SJCRH30 (cell line): ENCODE measurements at places on chromosomes 7 and 10. TPM values are rescaled to one million over a fixed set of nuclear protein-coding genes. Genes with fewer than 3 reads are reported as not detected.

VWA2 gene
- not detected in 2 replicates for total RNA-seq

- no peak overlapping the region for H3K4me3 ChIP-seq
- no peaks in the 10 kb centered on the region for H3K27me3 ChIP-seq
- H3K36me3 ChIP-seq: no peaks in the 10 kb centered on the region
- H3K4me1 ChIP-seq: peaks cover 45% of the 10 kb centered on the region
- H3K27ac ChIP-seq: no peak overlapping the region
Observed at GRCh38 chr7:36943591-36944435, 219.5 kb upstream of the AOAH start.

DNA sequence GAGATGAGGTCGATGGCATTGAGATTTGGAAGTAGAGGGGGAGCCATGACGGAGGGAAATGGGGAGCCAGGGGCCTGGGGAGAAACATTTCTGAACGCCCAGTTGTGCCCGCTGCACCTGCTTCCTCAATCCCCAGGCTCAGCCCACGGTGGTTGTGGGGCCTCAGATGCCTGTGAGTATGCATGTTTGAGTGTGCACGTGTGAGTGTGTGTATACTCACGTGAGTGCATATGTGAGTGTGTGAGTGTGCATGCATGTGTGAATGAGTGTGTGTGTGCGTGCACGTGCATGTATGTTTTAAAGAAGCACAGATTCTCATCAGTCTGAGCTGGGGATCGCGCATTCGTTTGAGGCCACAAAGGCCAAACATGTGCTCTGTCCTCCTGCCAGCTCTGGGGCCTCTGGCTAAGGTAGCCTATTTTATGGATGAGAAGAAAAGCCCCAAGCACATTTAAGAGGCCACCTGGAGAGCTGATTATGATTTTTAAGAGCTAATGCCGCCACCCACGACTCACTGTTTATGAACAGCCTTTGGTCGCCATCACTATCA, 154.8 kb downstream of the ARHGAP12 start:
- peaks cover 33% of the 10 kb centered on the region for H3K4me1 ChIP-seq
- DNase-seq: no peak

DNA sequence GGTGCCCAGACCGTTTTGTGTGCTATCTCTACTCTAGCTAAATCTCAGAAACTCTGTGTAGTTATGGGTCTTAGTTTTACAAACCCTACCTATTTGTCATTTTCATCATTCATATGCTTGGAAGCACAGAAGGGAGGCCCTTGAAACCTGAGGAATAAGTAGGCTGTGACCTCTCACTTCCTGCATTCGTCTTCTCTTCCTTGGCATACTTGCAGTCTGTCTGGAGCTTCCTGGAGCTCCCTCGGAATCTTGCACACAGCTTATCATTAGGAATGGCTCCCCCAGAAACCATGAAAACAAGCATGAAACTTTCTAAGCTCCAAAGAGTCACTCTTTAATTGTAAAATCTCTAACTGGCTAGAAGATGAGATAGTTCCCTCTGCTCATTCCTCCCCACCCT, 376.9 kb upstream of the MYO3A start:
- H3K27ac ChIP-seq: no peak overlapping the region
- H3K4me1 ChIP-seq: no peaks in the 10 kb centered on the region
- no peak overlapping the region for H3K4me3 ChIP-seq
- peaks cover 3% of the 10 kb centered on the region; the same call in 1 of the 2 replicates for H3K36me3 ChIP-seq

DNA sequence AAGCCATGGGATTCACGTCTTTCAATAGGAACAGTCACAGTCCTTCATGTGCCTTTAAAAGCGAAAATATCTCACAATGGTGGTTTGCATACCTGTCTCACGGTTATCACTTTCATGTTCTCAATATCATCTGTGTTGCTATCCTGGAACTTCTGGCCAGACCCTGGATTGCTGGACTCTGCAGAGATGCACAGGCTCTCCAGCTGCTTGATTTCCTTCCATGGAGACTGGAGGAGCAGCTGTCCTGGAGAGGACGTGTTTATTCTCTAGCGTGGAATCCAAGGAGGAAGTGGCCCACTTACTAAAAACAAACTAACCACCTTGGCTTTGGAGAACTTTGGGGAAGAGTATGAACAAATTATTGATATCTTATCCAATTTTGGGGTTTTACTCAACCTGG, 16.5 kb downstream of the BTBD16 start:
- H3K27me3 ChIP-seq: no peaks in the 10 kb centered on the region
- DNase-seq: peak; percentile 66
- peak overlapping the region; percentile 60 for H3K27ac ChIP-seq

DNA sequence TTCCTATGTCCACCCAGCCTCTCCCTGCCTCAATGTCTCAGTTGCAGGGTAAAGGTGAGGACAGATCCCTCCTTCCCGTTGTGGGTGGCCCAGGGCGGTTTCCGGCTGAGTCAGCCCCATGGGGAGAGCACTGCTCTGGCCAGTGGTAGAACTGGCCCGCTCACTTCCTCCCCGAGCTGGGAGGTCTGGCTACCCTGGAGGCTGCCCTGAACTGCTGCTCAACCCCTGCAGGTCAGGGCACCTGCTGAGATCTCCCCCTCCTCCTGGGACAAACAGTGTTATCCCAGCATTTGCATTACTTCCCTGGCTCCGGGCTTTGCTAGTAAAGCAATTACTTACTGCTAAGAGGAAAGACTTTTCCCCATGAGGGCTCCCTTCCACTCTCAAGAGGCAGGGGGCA, 21.4 kb upstream of the IMPDH1 start:
- H3K4me1 ChIP-seq: peaks cover 10% of the 10 kb centered on the region; the same call in 1 of the 2 replicates
- no peak overlapping the region for H3K4me3 ChIP-seq
- peak; percentile 34 for DNase-seq
- 0 out of 2 replicates have a peak, but pooled peaks cover 2% of the 10 kb centered on the region for H3K27me3 ChIP-seq
- no peaks in the 10 kb centered on the region for H3K36me3 ChIP-seq
- no peak overlapping the region for H3K27ac ChIP-seq

ZNRF2 gene
- total RNA-seq: 31.1 and 35.2 TPM in 2 replicates

CPA2 gene
- 1.9 and 2.0 TPM in 2 replicates for total RNA-seq

DNA sequence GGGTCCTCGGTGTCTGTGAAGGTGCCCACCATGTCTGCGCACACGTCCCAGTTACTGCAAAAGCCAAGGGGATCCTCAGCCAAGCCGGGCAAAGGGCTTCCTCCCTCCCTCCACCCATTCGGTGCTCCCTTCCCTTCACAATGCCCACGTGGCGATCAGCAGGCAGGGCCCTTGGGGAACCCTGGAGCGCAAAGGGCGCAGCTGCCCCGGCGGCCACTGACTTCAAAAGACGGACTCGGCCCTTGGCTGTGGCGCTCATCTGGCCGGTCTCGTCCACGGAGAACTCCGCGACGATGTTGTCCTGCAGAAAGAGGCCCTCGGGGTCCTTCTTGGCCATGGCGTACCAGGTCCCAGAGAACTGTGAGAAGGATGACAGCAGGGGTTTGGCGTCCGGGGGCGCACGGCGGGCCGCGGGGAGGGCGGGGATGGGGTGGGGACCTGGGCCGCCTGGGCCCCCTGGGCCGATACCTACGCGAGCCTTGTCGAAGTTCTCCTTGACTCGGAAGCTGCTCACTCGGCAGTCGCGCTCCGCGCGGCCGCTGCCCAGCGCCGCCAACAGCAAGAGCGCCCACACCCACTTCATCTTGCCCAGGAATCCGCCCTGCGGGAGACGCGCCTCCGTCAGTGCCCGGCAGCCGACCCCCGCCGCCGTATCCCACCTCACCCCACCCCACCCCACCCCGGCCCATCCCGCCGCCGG, 439 bp downstream of the RBP4 start:
- no peaks in the 10 kb centered on the region for H3K27me3 ChIP-seq
- H3K4me1 ChIP-seq: peaks cover 3% of the 10 kb centered on the region; the same call in 1 of the 2 replicates
- no peak overlapping the region for H3K27ac ChIP-seq

GRCh38 chr7:51011710-51012350, 229.1 kb upstream of the GRB10 start:
- peaks cover 24% of the 10 kb centered on the region; the same call in 1 of the 2 replicates for H3K27me3 ChIP-seq
- no peak overlapping the region for H3K4me3 ChIP-seq
- H3K27ac ChIP-seq: no peak overlapping the region
- H3K36me3 ChIP-seq: no peaks in the 10 kb centered on the region
- no peaks in the 10 kb centered on the region for H3K4me1 ChIP-seq
- no peak for DNase-seq

GRCh38 chr10:49292565-49293207, 6.3 kb upstream of the C10orf71 start:
- H3K4me1 ChIP-seq: peaks cover 36% of the 10 kb centered on the region
- no peak overlapping the region for H3K4me3 ChIP-seq
- DNase-seq: no peak
- H3K27me3 ChIP-seq: no peaks in the 10 kb centered on the region
- no peak overlapping the region for H3K27ac ChIP-seq

DNA sequence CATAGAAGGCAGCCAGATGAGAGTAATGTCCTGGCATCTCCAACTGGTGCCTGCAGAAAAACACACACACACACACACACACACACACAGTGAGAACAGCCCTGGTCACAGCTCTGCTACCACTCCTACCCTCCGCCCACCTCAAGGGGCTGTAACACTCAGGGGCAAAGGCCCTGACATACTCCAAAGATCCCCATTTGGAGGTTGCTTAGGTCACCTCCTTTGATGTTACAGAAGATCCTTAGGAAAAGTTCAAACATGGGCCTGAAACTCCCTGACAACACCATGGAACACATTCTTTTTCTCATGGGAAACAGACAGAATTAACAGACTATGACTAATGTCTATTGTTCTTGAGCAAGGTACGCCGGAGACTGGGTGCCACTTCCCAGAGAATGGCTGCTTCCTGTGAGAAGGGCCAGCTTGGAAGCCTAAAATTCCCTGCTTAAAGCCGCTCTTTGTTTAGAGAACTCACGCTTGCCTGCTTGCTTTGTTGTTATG, 27.7 kb downstream of the DENND11 start:
- no peak overlapping the region for H3K27ac ChIP-seq
- H3K4me3 ChIP-seq: no peak overlapping the region
- DNase-seq: no peak
- no peaks in the 10 kb centered on the region for H3K36me3 ChIP-seq
- H3K4me1 ChIP-seq: no peaks in the 10 kb centered on the region
